Stimulated activated CD4-positive, alpha-beta T cell treated with anti-CD3 and anti-CD28 coated beads, TNF-alpha, amount 100 ng/mL, for 24 hours (primary cell): ENCODE measurements at places on chromosomes 1 and 21.

- no peak for DNase-seq
Observed at GRCh38 chr1:14392859-14393365, 205.6 kb upstream of the KAZN start.

DNA sequence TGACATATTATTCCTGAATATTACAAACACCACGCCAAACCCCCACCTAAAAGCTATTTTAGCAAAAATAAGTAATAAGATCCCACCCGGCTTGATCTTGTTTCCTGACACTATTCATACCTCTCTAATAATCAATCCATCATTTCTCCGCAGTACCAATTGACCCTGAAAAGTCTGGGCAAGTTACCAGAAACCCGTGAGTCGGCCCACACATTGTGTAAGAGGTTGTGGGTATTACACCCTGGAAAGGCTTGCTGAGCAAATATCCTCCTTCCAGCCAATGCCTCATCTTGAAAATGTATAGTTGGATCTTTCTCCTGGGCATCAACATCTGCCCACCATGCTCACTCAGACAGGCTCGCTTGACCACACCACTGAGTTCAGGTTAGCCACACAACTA lies 451.0 kb downstream of the TTLL7 start:
- DNase-seq: no peak

GRCh38 chr1:7352364-7352763 lies 418.7 kb upstream of the VAMP3 start:
- no peak for DNase-seq

- no peak for DNase-seq
Observed at GRCh38 chr1:206761159-206761768, 9.3 kb upstream of the IL19 start.
